NCI-H2227 treated with DMSO at 0.1 percent for 48 hours (cell line): ENCODE measurements at places on chromosomes 7 and 10.

DNA sequence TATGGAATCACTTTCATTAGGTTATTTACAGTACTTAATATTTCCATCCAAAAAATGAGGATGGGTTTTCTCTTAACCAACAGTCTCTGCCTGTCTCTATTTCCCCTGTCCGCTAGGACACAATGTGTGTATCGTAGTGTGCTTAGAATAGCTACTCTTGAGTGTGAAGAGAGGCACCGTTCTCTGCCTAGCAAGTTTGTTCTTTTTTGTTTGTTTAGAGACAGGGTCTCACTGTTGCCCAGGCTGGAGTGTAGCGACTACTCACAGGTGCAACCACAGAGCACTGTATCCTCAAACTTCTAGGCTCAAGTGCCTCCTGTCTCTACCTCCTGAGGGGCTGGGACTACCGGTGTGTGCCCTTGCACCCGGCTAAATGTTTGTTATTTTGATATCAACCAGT, 121.9 kb downstream of the ANK3 start:
- DNase-seq, result no peak

DNA sequence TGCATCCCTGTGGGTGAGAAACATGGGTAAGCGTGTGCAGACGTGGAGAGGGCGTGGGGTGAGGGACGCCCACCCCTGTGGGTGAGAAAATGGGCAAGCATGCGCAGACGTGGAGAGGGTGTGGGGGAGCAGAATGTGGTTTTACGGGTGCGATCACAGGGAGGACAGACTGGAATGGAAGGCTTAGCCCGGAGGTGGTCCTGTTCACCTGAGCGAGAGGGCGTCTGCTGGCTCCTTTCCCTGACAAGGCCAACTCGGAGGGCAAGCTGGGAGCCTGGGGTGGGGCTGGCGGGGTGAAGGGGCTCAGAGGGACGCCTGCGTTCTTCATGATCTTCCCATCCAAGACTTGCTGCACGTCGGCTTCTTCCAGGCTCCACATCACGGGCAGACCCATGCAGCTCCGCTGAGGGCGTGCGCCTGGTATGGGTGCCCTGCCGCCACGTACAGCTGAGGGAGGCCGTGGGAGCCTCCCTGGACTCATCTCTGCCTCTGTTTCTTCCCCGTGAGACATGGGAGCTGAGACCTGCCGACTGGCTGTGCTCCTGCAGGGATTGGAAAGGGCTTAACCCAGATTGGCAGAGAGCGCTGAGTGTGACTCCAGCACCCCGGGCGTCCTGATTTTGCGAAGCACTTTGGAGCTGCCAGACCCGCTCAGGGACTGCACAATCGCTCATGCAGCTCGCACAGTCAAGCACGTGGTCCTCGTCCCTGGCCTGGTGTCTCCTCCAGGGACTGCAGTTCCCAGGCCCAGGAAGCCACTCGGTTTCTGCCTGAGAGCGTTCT, 74.3 kb upstream of the SHH start:
- no peak for DNase-seq

DNA sequence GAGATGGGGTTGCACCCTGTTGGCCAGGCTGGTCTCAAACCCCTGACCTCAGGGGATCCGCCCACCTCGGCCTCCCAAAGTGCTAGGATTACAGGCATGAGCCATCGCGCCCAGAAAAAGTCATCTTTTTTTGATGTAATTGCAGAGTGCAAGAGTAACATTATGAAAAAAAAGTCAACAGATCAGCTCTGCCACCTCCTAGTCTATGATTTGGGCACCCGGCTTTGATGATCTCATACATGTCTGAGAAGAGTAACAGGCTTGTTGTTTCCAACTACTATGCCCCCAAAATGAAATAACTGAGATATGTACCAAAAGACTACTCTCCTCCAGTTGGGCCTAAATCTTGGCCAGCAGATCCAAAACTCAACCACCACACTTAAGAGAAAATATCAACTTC, 40.8 kb downstream of the VOPP1 start:
- no peak for DNase-seq

DNA sequence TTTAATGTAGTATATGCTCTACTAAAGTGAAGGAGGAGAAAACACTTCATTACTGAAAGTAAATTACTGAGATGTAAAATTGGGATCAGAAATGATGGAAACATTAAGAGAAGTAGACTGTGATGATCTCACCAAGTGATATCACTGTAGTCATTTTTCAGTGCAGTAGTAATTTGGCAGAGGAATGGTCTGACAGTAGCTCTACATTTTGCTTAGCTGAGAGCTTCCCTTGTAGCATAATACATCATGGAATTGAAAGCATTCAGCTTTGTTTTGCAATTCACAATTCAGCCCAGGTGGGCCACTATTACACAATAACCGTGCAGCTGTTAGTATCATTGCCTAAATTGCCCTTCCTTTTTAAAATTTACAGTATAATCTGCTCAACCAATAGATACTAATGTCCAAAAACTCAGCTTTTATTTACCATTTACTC, 19.4 kb upstream of the CABCOCO1 start:
- no peak for DNase-seq

DNA sequence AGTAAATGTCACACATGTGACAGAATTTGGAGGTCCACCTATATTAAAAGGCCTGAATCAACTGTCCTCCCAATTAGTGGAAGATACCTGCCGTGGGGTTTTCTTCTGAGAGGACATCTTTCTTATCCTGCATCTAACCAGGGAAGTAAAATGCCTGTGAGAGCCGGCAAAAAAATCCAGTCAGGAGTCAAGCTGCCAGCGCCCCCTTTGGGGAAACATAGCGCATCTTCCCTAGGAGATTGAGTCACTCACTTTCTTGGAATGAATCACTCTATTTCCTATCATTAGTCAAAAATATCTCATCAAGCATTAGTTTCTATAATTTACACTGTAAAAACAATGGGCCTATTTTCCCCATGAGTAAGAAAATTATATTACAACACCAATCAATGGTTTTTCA, 66.4 kb upstream of the ANK3 start:
- DNase-seq, result no peak

GRCh38 chr7:108454674-108455550, 1.3 kb downstream of the NRCAM start:
- DNase-seq, result peak; percentile 64

DNA sequence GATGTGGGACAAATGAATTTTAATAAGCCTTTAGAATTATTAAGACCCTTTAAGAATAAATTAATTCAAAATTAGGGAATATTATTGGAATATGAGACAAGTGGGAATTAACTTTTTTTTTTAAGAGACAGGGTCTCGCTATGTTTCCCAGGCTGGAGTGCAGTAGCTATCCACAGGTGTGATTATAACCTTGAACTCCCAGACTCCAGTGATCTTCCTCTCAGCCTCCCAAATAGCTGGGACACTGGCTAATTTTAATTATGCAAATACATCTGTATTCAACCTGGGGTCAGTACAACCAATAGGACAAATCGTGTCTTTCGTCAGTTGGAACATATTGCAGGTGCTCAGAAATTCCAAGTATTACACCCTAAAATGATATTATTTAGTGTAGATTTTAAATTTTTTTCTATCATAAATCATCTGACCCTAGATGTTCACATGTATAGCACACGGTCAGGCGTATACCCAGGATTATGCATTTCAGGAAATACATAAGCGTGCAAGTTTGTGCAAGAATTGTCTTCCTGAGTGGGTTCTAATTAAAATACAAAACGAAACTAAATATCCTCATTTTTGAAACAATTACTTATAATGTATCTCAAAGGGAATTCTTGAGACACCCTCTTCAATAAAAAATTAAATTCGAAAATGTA, 1.2 kb downstream of the NT5C3A start:
- no peak for DNase-seq

DNA sequence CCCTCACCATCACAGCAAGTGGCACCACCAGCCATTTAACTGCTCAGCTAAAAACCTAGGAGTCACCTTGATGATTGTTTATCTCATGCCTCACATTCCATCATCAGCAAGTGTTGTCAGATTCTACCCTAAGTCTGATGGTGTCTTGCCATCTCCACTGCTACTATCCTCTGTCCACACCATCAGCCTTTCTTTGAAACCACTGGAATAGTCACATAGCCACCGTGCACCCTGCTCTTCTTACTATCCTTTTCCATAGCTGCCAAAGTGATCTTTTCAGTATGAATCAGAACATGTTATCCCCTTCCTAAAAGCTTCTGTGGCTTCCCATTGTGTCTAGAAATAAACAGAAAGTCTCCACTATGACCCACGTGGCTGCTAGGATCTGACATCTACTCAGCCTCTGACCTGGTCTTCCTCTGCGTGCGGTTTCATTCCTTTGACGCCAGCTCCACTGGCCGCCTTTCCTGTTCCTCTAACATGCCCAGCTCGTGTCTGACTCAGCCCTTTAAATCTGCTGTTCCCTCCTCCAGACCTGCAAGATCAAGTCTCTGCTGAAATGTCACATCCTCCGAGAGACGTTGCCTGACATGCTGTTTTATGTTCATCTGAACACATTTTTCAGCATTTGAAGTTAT, 16.5 kb upstream of the CHN2 start:
- no peak for DNase-seq

DNA sequence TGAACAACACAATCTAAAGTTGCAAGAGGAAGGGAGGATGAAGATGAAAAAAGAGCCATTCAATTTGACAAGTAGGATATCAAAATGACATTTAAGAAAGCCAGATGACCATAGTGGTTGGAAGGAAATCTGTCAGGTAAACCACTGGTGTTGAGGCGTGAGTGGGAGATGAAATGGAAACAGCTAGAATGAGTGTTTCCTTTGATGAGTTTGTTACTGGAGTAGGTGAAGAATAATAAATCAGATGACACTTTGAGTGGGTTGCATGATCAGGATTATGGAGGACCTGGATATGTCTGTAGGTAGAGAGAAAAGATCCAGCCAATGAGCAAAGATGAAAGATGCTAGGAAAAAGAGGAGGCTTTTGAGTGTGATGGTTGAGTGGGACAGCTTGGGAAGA, 33.1 kb downstream of the AKR1B1 start:
- DNase-seq, result no peak

DNA sequence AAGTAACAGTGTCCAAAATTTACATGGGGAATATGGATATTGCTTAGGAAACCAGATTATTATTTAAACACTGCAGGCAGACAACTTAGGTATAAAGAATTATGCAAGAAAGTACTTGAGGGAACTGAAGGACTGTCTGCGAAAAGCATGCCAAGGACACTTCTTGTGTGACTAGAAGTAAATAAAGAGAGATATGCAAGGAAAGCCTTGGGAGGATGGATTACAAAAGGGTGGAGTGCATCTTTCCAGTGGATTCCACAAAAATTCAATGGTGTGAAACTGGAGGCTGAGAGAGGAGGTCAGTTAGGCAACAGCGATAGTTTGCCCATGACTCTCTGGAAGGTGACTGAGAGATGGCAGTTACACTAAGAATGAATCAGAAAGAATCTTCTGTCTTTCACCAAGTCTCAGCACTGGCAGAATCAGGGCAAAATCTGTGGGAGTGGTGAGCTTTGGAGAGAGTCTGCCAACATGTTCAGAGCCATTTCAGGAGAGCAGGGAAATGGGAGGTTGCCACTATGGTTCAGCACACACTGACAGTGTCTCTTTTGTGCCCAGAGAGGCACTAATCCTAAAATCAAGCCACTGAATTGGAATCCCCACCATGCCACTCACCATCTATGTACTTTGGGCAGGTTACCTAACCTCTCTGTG, 331.6 kb downstream of the BMPER start:
- DNase-seq, result no peak

- DNase-seq, result no peak
These were observed 27.7 kb upstream of the AMPH start for GRCh38 chr7:38658921-38659320.

DNA sequence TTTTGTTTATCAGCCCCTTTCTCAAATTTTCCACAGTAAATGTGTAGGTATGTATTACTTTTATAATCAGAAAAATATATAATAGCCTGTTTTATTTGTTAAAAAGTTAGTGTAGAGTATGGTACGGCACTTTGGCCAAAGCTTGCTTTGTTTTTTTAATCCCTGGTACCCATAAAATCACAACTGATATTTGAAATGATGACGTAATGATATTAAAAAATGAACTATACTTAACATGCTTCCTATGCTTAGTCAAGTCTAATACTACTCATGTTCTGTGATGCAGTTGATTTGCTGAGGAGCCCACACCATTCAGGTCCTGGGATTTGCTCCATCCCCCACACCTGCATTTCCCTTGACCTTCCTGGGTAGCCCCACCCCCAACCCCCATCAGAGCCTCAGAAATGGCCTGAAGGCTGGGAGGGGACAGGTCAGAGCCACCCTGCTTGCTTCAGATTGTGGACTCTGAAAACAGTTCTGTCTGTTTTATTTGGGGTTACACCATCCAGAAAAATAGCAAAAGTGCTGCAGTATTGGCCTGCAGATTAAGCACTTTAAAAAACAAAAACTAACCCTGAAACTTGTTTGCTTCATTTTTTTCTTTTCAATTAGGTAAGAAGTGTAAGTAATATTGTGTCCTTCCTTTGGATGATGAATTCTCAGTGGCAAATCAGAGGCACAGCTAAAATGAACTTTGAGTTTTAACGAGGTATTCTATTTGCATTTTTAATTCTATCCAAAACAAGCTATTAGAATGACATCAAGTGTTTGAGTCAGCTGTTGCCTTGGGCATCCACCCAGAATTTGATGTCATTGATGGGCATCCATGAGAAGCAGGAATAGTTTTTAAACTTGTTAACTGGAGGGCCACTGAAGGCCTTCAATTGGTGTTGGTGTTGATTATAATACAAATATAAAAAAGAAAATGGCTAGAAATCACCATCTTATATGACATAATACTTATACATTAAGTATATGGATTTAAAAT, 23.3 kb downstream of the PLCE1 start:
- DNase-seq, result no peak

GRCh38 chr10:8614054-8614565, 559.6 kb downstream of the GATA3 start:
- no peak for DNase-seq

DNA sequence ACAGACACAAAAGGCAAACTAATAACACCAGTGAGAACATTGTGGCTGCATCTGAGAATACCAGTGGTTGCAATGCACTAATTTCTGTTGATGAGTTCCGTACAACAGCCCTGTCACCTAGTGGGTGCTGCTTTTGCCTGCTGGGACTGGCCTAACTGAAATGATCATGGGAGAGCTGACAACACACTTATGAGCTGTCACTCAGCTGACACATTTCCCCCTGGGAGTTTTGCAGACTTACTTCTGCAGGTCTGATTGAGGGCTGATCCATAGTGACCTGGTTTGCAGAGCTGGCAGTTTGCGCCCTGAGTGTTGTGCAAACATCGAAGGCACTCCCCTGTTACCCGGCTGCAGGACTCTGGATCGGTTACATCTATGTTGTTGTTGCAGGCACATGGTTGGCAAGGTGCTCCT, 60.6 kb upstream of the LAMB1 start:
- no peak for DNase-seq

DNA sequence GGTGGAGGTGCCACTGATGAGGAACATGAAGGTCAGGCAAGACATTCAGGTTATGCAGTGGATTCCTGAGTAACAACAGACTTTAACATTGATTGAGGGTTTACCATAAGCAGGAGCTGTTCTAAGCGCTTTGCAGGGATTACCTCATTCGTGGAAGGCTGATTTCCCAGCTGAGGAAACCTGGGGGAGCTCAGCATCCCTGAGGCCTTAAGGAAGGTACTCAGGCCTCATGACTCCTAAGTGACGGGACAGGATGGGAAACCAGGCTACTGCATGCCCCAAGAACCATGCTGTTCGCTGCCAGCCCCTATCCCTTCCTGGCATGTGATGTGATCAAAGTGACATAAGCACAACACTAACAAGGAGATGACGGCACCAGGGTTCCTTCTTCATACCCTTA, 143.6 kb upstream of the NFE2L3 start:
- no peak for DNase-seq

GRCh38 chr10:113503930-113504329, 48.9 kb upstream of the HABP2 start:
- DNase-seq, result no peak

GRCh38 chr7:81903115-81903514, 133.3 kb upstream of the HGF start:
- no peak for DNase-seq
